Left ventricle myocardium inferior (tissue), 1 donor: ENCODE measurements at places on chromosomes 5 and 9. TPM values are rescaled to one million over a fixed set of nuclear protein-coding genes. Genes with fewer than 3 reads are reported as not detected.

The MRRF gene
- total RNA-seq, result 35.8 TPM

The POLR1E gene
- total RNA-seq, result 15.8 TPM

The SPATA31D3 gene
- total RNA-seq, result not detected

The SMIM33 gene
- not detected for total RNA-seq

The CCDC192 gene
- total RNA-seq, result not detected

The RLN2 gene
- 0.44 TPM for total RNA-seq

The NMRK1 gene
- total RNA-seq, result 13.8 TPM

The BNC2 gene
- total RNA-seq, result 3.5 TPM

The SH3PXD2B gene
- 5.2 TPM for total RNA-seq

The PCDHGB7 gene
- total RNA-seq, result 7.9 TPM

The TSSK1B gene
- not detected for total RNA-seq

- no peak for DNase-seq
Observed at GRCh38 chr9:12718482-12719026, 25.4 kb downstream of the TYRP1 start.

DNA sequence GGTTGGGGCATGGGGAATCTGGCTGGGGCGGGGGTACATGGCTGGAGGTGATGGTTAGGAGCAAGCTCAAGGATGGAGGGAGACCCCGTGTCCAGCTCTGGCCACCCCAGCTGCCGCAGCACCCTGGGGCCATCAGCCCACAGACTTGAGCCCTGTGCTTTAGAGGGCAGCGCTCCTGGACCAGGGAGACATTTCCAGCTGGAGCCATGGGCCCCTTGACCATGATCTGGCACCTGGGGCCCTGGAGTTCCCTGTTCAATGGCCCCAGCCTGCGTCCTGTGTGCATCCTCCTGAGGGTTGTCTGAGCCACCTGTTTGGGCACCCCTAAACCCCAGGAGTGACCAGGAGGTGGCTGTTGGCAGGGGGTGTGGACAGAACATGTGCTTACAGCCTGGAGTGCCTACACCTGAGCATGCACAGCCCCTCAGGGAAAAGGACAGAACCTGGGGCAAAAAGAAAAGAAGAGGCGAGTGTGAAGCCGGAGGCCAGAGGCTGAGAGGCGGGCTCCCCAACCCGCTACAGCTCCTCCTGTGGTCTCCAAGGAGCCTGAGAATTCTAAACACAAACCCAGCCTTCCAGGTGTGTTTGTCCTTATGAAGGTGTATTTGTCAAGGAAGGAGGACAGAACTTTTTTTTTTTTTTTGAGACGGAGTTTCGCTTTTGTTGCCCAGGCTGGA is 126.7 kb downstream of the C9orf50 start:
- no peak for DNase-seq

DNA sequence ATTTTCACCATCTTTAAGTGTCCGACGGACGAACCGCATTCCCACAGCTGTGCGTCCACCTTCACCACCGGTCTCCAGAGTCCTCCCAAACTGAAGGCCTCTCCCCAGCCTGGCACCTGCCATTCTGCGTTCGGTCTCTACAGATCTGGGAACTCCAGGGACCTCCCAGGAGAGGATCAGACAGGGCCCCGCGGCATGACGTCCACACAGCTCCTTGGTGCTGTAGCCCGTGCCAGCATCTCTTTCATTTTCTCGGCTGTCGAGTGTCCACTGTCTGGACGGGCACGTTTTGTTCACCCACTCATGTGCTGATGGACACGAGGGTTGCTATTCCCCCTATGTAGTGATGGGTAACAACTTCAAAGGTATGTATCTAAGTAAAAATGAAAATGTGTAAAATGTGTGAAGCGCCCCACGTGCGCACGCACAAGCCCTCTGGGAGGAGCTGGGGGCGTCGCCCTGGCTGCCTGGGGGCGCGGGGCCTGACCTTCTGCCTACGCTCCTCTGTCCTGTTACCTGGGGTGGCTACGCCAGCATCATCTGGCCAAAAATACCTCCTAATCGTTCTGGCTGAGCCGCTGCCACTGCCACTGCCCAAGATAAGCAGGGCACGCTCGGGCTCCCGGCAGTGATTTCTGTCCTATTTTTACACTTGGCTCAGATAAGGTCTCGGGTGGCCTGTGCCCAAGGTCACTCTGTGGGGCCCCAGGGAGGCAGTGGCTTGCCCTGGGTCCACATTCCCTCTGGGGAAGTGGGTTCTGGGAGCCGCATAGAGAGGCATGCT is 10.8 kb upstream of the SLC12A7 start:
- peak; percentile 75 for DNase-seq

- no peak for DNase-seq
Observed at GRCh38 chr9:120934281-120934680, 7.7 kb upstream of the TRAF1 start.

GRCh38 chr5:157827423-157827822 is 31.5 kb downstream of the CLINT1 start:
- DNase-seq, result no peak

GRCh38 chr5:138629392-138629791 is 54.2 kb upstream of the HSPA9 start:
- DNase-seq, result no peak

GRCh38 chr5:73104326-73104725 is 16.0 kb upstream of the TMEM171 start:
- DNase-seq, result no peak

GRCh38 chr5:138978581-138978980 is 103.4 kb upstream of the LRRTM2 start:
- DNase-seq, result no peak

GRCh38 chr9:123629531-123629930 is 273.5 kb downstream of the CRB2 start:
- no peak for DNase-seq

GRCh38 chr9:16579872-16580432 is 290.5 kb downstream of the BNC2 start:
- no peak for DNase-seq

GRCh38 chr9:79220251-79220650 is 351.5 kb upstream of the TLE4 start:
- no peak for DNase-seq

GRCh38 chr9:93005876-93006275 is 52.6 kb upstream of the SUSD3 start:
- DNase-seq, result no peak

- no peak for DNase-seq
Observed at GRCh38 chr9:76221423-76221822, 172.8 kb downstream of the RFK start.

- no peak for DNase-seq
Observed at GRCh38 chr5:146643776-146644175, 127.8 kb upstream of the GPR151 start.

DNA sequence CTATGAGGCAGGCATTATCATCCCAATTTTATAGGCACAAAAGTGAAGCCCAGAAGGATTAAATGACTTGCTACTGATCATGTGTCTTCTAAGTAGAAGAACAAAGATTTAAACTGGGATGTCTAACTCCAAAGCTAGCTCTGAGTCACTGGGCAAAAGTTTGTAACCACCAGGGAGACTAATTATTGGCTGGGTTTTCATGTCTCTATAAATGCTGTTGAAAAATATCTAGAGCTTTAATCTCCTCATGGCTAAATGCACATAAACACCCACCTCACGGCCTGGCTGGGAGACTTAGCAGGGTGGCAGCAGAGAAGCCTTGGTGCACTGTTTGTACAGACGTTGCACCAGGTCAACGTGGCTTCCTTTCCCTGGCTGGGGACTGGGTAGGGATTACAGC is 144.6 kb downstream of the MELK start:
- DNase-seq, result no peak

DNA sequence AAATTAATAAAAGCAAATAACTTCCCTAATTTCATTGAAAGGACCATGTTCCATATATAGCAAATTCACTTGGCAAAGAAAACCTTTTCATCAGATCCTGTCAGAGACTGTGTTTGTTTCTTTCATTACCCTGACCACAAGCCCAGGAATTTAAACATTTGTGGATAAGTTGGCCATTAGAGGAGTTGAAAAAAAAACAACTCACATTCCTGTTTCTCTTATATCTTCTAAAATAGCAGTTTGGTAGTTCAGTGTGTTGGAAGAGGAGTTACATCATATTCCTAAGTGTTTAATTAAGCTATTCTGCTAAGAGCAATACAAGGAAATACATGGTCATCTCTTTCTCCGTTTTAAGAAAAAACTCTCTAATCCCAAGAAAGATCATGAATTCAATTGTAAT is 505.6 kb downstream of the TLE1 start:
- no peak for DNase-seq

DNA sequence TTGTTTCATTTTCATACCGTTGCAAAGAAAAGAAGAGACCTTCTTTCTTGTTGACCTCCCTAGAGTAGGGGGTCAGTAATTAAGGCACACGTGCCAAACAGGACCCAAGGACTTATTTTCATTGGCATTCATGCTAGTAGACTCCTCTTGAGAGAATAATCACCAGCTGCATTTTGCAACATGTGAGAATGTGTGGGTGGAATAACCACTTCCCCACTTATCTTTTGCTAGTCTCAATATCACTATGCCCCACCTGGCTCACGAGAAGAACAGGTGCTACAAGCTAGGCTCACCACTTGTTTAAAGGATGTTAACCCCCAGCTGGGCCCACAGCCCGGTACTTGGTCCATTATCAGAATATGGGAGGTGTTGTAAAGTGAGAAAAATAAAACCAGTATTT is 460.7 kb upstream of the MEF2C start:
- no peak for DNase-seq

- no peak for DNase-seq
Observed at GRCh38 chr5:180646289-180646962, 3.0 kb downstream of the FLT4 start.

GRCh38 chr9:20914556-20914955 is 116.9 kb downstream of the HACD4 start:
- no peak for DNase-seq

DNA sequence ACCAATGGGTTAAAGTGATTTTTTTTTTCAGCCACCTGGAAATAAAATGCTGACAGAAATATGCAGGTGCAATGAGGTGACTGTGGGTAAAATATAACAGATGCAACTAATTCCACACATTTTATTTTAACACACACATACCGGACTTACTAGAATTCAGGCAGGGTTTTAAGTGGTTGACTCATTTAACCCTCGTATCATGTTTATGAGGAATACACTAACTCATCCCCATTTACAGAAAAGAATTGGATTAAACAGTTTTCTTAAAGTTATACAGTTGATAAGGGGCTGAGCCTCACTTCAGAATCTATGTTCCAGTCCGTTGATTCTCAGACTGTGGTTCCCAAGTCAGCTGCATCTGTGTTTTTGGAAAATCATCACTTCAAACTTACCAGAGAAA is 207.5 kb downstream of the CHSY3 start:
- no peak for DNase-seq

GRCh38 chr5:17882760-17883488 is 248.7 kb downstream of the TAF11L14 start:
- no peak for DNase-seq

DNA sequence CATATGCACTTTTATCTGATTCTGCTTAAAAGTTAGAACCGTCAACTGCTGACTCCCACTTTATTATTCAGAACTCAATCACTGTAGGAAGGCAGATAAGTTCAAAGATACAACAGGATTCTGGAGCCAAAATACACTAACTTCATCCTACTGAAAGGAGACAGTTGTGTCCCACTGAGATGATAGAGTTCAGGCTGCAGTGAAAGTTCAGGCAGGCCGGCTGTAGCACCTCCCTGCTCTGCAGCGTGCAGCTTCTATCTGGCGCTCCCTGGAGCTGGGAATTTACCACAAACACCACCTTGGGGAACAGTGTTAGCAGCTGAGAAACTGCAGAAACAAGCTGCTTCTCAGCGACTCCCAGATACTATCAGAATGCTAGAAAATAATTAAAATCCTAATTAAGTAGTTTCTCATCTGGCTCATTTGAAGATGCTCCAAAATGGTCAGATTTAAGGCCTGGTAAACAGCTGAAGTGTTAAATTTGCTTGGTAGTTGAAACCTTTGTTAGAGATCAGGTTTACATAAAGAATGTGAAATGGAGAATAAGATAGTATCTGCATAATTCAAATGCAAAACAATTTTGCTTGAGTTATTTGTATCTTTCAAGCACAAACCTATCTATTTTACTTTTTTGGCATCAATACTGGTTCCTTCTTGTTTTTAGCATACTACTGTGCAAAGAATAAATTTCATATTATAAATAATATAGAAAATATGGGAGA is 52.3 kb upstream of the CNTLN start:
- DNase-seq, result no peak

GRCh38 chr5:139759219-139759721 is 36.3 kb upstream of the PSD2 start:
- no peak for DNase-seq

DNA sequence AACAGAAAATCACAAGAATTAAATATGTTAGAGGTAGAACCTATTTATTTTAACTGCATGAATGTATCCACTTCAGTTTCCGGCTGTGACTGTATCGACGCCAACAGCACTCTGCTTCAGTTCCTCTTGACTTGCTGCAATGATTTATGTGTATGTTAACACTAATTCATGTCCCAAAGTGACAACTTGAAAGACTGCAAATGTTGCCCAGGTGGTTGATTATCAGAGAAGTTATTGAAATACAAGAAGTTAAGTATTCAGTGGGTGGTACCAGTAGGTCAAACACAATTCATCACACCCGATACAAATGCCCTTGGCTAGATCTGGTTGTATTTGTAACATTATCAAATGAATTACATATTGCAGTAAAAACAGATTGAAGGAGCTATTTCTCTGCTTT is 622.7 kb upstream of the CDH18 start:
- no peak for DNase-seq

DNA sequence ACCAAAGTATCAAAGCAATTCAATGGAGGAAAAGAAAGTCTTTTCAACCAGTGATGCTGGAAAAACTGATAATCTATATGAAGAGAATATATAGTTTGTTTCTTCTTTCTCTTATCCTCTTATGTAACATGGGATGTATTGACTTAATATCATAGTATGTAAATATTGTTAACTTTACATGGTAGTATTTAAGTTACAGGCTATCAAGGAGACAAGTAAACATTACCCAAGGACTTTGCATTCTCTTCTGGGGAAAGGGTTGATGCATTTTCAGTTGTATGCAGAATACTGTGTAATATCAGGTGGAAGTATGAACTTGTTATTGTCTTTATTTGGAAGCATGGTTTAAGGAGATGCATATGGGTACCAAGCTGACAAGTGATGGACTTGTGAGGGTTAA is 9.1 kb upstream of the ARHGEF37 start:
- no peak for DNase-seq

DNA sequence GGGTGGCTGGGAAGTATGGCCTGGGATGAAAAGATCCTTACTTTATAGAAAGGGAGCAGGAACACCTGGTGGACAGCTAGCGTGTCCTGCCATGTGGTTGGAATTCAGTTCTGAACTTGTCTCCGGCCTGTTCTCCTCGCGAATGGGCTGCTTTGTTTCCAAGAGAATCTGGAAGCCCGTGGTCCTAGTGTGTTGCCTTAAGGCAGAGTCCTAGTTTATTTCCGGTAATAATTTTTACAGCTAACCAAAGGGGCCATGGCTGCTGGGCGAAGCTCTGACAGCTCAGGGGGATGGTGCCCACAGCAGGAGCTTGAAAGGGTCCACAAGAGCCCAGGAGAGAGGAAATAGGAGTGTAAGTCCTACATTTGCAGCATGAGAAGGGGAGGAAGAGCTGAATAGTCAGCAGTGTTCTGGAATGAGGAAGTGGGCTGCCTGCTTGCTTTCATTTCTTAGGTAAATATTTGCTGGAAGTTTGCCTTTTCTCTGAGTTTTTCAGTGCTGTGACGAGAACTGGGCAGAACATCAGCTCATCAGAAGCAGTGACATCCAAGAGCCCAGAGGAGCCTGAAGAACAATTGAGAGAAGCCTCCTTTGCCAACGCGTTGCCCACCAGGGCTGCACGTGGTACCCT is 13.1 kb upstream of the IGFBPL1 start:
- DNase-seq, result no peak

- no peak for DNase-seq
Observed at GRCh38 chr5:109740966-109741365, 51.2 kb downstream of the MAN2A1 start.
